ENCODE measurements at places on chromosomes 16 and 17. TPM values are rescaled to one million over a fixed set of nuclear protein-coding genes. Genes with fewer than 3 reads are reported as not detected.

DNA sequence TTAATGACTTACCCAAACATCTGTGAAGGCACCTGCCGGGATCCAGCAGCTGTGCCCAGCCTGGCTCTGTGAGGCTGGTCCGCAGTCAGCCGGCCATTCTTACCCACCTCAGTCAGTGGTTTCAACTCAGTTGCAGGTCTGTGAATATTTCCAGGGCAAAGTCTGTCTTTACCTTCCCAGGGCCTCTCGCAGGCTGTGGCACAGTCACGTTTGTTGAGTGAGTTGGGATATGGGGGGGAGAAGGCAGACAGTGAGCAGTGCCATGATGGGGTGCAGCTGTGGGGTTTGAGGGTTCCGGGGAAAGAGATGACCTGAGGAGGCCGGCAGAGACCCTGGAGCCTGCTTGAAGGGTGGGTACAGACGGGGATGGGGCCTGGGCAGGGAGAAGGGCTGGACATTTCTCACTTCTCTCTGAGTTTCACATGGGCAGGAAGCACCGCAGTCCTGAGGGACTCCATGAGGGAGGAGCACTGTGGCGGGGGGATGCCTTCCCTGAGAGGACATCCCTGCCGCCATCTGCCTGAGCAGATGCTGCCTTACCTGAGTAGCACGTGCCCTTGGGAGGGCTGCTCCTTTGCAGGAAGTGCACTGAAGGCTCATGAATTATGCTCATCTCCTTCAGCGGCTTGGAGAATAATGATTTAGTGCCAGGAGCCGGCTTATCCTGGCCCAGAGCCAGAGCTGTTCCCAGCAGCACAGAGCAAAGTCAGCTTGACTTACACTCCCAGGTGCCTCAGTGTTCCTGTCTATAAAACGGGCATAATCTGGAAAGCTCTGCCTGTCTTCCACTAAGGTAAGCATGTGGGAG, 48.1 kb downstream of the KSR1 start:
- no peak for DNase-seq

Gene ANKRD40
- total RNA-seq = 40.7 TPM

Gene GNG13
- not detected for total RNA-seq

GRCh38 chr17:62703776-62704380, 76.4 kb downstream of the MRC2 start:
- no peak for DNase-seq

- DNase-seq = no peak
These were observed 860 bp upstream of the PLCG2 start for GRCh38 chr16:81778231-81778630.

Gene CHST4
- not detected for total RNA-seq

GRCh38 chr16:88074041-88074440, 122.8 kb downstream of the BANP start:
- DNase-seq = no peak
